ENCODE measurements at places on chromosomes 1 and 21.

DNA sequence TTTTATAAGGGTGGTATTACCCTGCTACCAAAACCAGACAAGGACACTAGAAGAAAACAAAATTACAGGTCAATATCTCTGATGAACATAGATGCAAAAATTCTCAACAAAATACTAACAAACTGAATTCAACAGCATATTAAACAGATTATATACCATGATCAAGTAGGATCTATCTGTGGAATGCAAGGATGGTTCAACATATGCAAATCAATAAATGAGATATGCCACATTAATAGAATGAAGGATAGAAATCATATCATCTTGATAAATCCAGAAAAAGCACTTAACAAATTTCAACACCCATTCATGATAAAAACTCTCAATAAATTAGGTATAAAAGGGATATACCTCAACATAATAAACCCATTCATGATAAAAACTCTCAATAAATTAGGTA, 24.3 kb upstream of the MYBPHL start:
- no peak for DNase-seq

DNA sequence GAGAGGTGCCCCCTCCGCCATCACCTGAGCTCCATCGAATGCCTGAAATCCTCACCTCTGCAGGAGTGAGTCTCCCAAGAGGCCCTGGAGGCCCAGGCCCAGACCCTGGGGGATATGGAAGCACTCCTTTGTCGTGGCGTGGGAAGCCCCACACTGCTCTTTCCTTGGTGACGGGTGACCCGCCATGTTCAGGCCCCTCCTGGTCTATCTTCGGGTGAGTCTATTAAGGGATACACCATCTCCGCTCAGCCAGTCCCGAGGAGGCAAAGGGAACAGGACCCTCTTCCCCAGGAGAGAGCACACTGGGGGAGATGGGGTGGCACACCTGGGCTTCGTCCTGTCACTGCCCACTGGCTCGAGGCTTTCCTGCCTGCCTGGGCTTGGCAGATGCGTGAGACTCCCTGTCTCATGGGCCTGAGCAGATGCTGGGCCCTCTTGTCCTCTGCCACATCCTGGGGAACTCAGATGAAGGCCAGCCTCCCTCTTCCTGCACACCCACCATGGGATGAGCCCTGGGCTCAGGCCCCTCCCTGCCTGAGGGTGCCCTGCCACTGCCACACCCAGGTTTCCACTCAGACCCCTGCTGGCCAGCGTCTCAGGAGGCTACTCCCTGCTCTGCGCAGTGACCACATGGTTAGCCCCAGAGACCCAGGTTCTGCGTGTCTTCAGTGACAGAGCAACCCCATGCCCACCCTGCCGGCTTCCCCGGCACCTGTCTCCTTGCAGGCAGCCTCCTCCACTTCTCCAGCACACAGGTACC, 3.8 kb upstream of the NPHP4 start:
- no peak for DNase-seq

DNA sequence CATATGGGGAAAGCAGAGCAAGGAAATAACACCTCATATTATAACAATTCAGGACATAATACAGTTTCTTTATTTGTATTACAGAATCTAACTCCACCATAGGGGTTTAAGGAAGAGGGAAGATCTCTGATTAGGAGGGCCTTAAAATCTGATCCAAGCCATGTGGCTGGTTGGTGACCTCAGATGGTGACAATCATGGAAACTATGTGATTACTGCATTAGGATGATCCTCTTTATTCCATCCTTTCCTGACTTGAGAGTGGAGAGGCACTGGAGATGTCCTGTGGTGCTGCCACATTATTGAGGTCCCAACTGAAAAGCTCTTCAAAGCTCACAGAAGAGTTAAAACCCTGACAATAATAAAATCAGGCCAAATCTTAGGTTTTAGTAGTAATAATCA, 168.1 kb upstream of the BEND5 start:
- DNase-seq: no peak

DNA sequence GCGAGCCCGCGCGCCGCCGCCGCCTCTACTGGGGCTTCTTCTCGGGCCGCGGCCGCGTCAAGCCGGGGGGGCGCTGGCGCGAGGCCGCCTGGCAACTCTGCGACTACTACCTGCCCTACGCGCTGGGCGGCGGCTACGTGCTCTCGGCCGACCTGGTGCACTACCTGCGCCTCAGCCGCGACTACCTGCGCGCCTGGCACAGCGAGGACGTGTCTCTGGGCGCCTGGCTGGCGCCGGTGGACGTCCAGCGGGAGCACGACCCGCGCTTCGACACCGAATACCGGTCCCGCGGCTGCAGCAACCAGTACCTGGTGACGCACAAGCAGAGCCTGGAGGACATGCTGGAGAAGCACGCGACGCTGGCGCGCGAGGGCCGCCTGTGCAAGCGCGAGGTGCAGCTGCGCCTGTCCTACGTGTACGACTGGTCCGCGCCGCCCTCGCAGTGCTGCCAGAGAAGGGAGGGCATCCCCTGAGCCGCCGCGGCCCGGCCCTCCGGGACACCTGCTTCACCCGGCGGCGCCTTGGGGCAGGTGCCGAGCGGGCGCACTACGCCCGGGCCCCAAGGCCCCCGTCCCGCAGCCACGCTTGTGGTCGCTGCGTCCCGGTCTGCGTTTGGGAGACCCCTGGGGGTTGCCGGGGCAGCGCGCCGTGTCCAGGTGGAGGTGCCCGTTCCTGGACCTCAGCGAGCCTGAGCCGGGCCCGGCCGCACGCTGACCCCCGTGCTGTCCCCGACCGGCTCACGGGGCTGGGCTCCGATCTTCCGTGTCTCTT, 944 bp downstream of the B3GALT6 start:
- no peak for DNase-seq

- no peak for DNase-seq
Observed at GRCh38 chr1:9402256-9402616, 109.5 kb downstream of the SPSB1 start.

- no peak for DNase-seq
Observed at GRCh38 chr1:8429549-8430110, 111.7 kb downstream of the SLC45A1 start.

GRCh38 chr21:37378700-37379139, 12.1 kb downstream of the DYRK1A start:
- no peak for DNase-seq

GRCh38 chr1:234665975-234666605, 56.1 kb upstream of the IRF2BP2 start:
- DNase-seq: no peak

GRCh38 chr1:153509729-153510354, 25.9 kb downstream of the S100A6 start:
- DNase-seq: no peak

DNA sequence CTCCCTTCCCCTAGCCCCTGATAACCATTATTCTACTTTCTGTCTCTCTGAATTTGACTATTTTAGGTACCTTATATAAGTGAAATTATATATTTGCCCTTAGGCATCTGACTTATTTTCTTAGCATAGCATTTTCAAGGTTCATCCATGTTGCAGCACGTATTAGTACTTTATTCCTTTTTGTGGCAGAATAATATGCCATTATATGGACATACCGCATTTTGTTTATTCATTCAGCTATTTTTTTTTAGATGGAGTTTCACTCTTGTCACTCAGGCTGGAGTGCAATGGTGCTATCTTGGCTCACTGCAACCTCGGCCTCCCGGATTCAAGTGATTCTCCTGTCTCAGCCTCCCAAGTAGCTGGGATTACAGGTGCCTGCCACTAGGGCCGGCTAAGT, 326.2 kb upstream of the PLXNA2 start:
- DNase-seq: no peak

- DNase-seq: no peak
Observed at GRCh38 chr21:35602811-35603362, 457.4 kb downstream of the SETD4 start.

DNA sequence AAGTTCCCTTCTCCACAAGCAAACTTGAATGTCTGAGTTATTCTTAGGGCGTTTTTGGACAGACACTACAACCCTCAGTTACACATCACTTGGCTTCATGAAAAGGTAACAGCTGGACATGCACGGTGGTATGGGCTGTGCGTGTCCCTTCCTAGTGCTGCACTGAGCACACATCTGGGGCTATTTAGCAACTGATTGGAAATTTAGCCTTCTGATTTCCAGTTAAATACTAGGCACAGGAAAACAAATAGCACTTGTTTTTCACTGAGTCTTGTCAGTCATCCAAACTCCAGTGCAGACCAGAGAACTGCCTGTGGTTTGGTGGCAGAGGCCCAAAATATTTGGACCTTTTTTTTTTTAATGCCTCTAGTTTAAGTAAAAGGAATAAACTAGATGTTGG, 134.7 kb downstream of the TGFBR3 start:
- DNase-seq: no peak

DNA sequence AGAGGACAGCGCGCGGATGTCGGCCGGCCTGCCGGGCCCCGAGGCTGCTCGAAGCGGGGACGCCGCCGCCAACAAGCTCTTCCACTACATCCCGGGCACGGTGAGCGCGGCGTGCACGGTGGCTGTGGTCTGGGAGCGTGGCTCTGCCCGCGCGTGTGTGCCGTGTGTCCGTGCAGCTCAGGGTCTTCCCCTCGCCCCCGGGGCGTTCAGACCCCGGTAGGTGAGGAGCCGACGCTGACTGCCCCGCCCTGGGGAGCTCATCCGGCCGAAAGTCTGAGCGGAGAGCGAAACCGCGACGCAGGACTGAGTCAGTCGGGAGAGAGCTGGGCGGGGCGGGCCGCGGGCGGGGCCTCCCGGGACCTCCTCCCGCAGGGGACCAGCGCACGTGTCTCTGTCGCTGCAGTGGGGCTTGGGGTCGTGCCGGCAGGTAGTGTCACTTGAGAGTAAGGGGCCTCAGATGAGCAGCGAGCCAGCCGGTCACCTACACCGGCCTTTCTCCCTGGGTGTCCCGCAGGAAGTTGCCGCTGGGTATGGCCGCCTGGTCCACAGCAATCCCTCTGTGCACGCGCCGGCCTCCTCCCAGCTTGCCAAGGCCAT, 520 bp downstream of the PLEKHN1 start:
- no peak for DNase-seq

DNA sequence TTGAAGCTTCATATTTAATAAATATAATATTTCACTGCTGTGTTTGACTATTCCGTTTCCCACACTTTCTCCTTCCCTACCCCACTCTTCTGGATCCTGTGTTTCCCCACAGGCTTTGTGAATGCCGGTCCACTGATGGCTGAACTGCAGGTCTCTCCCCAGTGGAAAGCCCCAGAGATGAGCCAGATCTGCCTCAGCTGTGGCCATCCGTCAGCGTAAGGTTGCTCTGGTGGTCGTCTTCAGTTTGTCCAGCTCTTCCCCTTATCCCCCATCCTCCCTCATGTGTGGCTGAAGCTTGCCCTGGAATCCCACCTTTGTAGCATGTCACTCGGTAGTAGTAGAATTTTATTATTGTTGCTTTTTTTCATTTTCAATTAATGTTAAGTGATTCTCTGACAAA, 11.4 kb downstream of the SMAP2 start:
- no peak for DNase-seq

- DNase-seq: no peak
Observed at GRCh38 chr1:106185089-106185488, 871.4 kb upstream of the PRMT6 start.

- DNase-seq: no peak
Observed at GRCh38 chr1:4711416-4712275, 57.2 kb downstream of the AJAP1 start.

DNA sequence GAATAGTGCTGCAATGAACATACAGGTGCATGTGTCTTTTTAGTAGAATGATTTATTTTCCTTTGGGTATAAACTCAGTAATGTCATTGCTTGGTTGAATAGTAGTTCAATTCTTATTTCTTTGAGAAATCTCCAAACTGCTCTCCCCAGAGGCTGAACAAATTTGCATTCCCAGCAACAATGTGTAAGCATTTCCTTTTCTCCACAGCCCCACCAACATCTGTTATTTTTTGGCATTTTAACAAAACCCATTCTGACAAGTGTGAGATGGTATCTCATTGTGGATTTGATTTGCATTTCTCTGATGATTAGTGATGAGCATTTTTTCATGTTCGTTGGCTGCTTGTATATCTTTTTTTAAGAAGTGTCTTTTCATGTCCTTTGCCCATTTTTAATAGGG, 21.9 kb upstream of the EEIG2 start:
- no peak for DNase-seq

- no peak for DNase-seq
Observed at GRCh38 chr1:218266356-218266755, 18.7 kb upstream of the RRP15 start.
